ENCODE measurements at places on chromosomes 2 and 18.

GRCh38 chr2:833180-833579 lies 117.5 kb upstream of the SNTG2 start:
- no peak for DNase-seq

DNA sequence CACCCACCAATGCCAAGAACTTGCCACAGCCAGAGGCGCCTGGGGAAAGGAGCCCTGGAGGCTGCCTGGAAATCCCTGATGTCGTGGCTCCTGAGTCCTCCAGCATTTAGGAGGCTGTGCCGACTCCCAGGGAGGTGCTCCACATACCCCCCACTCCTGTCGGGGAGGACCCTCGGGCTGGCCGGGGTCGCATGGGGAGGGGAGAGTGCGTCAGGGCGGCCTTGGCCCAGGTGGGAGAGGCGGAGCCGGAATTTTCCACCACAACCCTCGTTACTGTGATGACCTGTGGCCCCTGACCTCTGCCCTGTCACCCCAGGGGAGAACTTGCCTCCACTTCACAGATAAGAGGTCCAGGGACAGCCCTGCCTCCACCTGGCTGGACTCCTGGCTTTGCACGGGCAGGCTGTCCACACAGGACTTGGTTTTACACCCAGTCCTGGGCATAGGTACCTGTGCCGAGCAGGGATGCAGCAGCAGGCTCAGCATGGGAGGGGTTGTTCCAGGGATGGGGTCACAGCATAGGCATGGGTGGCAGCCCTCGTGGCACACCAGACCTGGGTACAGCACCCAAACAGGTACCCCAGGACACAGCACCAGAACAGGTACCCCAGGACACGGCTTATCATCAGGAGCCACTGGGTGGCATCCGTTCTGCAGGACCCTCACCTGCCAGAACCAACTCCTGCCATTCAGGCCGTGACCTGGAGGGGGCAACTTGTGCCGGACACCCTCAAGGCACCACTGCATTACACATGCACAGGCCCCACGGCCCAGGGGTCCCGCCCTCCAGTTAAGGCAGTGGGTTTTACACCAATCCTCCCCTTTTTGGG lies 12.3 kb upstream of the AGXT start:
- no peak for DNase-seq

DNA sequence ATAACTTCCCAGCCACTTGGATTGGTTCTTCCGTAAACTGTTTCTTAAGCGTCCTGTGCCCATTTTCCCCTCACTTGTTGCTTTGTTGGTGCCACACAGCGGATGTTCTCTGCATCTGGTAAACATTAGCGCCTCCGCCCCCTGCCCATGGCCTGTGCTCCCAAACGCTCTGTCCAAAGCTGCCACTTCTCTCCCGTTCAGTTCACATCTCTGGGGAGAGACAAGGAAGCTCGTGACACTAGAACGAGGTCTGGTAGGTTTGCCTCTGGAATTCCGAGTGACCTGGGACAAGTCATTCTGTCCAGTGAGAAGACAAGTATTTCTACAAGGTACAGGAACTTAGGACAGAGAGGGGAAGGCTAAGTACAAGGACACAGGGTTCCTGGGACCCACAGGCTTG lies 9.4 kb downstream of the COPS9 start:
- DNase-seq = no peak

- DNase-seq = no peak
Observed at GRCh38 chr2:112582314-112582746, 2.1 kb upstream of the CHCHD5 start.
